NCI-H1930 (cell line): ENCODE measurements at places on chromosomes 12 and 14.

DNA sequence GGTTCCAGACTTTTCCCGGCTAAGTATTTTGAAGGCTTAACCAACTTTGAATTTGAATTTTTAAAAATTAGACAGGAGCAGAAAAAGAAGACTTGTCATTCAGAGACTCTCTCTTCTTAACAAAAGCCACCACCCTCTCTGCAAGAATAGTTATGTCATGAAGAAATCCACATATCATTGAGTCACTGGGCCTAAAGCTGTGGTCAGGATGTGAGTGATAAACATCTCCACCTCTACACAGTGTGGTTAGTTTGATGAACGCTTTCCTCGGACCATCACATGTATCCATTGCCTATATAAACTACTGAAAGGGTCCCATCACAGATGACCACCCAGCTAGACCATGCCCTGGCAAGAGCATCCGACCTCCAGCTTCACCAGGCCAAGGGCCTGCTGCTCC lies 226.1 kb downstream of the KSR2 start:
- DNase-seq, result no peak

DNA sequence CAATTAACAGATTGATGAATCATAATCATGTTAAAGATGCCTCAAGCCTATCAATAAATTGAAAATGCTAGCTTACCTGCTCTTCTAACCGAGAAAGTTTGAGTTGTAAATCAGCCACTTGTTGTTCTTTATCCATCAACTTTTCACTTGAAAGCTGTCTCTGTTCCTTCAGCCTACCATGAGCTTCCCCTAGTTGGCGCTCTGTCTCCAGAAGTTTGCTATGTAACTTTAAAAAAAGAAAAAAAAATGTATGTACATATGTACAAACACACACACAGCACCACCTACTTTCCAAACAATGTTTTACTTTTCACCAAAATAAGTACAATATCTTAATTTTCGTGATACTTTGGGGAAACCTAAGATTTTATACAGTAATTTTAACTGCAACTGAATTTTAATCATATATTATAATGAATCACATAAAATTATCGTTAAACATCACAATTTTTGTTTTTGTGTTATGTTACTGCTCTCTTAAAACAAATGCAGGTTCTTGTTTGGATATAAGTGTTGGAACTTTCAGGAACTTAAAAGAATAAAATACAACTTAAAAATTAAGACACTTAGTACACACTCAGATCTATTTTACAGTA lies 101.2 kb downstream of the EEA1 start:
- no peak for DNase-seq

DNA sequence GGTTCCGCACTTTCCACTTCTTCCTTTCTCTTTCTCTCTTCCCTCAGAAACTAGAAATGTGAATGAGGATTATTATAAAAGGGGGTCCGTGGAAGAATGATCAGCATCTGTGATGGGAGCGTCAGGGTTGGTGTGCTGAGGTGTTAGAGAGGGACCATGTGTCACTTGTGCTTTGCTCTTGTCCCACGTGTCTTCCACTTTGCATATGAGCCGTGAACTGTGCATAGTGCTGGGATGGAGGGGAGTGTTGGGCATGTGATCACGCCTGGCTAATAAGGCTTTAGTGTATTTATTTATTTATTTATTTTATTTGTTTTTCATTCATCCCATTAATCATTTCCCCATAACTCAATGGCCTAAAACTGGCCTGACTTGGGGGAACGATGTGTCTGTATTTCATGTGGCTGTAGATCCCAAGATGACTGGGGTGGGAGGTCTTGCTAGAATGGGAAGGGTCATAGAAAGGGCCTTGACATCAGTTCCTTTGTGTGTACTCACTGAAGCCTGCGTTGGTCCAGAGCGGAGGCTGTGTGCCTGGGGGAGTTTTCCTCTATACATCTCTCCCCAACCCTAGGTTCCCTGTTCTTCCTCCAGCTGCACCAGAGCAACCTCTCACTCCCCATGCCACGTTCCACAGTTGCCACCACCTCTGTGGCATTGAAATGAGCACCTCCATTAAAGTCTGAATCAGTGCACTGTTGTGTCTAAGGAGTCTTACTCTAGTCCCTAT lies 4.6 kb upstream of the ATN1 start:
- DNase-seq, result no peak

DNA sequence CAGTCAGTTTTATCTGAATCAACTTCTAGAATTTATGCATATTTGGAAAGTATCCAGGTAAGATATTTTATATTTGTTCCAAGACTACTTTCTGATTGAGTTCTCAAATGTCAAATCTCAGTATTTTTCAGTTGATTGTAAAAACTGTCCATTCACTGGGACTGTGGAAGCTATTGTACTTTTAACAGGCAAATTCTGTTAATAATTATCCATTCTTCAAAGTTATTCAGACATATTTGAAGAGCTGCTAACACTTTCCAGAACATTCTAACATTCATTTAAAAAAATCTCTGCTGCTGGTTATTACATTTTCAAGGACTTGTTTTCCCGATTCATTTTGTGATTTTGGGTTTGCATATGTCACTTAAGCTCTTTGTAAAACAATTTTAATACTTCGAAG lies 59.7 kb downstream of the PIK3C2G start:
- DNase-seq, result no peak

DNA sequence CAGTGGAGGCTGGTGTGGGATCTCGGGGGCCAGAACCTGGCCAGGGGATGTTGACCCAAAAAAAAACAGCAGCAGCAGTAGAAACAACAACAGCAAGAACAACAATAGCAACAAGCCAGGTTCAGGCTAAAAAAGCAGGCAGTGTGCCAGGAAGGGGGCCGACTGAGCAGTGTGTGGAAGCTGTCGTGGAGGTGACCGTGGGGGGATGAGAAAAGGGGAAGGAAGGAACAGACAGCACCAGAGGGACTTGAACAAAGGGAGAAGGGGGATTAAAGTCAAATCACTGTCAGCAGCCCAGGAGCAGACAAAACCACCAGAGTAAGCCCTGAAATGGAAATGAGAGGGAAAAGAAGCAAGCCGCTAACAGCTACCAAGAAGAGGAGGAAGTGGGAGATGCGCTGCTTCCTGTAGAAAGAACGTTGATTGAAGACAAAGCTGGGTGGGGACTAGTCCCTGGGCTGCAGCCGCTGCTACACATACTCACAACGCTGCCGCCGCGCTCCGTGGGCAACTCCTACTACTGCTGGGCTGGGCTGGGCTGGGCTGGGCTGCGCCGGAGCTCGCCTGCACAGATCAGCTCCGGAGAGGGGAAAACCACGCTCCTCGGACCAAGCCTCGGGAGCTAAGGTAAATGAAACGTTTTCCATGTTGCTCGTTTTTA lies at the start of gene GNG2:
TSS of gene GNG2 (plus strand) at position 449 of the 661 bp plus-strand sequence. CDS start 90,067 bp downstream, outside the sequence.
- DNase-seq, result peak; percentile 42

- no peak for DNase-seq
These were observed 96.6 kb downstream of the PRKCH start for GRCh38 chr14:61417883-61418455.

GRCh38 chr14:28901631-28902030 lies 135.0 kb downstream of the FOXG1 start:
- no peak for DNase-seq

- DNase-seq, result no peak
These were observed 13.3 kb downstream of the SENP1 start for GRCh38 chr12:48092611-48093010.

DNA sequence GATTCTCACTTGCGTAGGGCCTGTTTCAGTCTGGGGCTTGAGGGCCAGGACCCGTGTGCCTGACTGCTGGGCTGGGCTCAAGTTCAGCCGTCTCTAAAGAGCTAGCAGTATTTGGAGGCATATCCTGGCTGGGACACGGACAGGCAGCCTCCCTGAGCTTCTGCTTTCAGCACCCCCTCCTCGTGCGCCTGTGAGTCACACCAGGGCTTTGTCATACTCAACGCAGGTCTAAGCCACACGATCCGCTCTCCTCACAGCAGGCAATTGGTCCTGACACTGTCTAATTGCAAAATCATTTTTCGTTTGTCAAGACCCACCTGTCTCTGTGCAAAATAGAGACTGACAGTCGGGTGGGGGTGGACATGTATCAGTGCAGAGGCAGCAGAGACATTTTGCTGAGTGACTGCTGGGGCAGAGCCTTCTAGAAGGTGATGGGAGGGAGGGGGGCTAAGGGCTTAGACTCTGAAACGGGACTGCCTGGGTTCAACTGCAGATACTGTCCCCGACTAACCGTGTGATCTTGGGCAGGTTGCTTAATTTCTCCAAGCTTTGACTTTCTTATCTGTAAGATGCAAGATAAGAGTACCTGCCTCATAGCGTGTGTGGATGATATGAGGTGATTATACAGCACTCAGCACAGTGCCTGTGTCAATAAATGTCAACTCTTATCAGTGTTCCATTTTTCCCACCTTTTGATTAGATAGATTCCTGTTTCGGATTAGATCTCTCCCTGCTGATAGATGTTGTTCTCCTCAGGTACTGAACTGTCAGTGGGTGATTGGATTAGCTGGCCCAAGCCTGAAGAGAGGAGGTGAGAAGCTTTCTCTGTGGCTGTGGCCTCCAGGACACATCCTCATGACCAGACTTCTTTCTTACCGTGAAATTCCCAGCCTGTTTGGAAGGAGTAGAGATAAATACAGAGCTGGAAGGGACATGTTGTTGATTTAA lies 53.1 kb downstream of the KCNA1 start:
- no peak for DNase-seq

DNA sequence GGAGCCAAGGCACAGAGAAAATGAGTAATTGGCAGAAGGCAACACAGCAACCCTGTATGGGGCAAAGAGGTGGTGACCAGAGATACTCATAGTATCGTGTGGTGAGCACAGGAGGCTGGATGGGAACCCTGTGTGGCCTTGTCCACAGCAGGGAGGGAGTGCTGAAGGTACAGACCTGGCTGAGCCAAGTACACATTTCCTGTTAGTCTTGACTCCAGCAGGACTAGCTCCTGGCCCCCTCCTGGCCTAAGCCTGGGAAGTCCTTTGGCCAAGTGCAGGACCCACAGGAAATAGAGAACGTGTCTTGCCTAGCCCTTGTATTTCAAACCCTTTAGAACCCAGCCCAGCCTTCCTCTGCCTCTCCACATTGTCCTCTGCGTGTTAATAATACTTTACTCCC lies 289.8 kb upstream of the PWP1 start:
- no peak for DNase-seq

GRCh38 chr14:22848351-22849164 lies 12.2 kb downstream of the MMP14 start:
- DNase-seq, result no peak

DNA sequence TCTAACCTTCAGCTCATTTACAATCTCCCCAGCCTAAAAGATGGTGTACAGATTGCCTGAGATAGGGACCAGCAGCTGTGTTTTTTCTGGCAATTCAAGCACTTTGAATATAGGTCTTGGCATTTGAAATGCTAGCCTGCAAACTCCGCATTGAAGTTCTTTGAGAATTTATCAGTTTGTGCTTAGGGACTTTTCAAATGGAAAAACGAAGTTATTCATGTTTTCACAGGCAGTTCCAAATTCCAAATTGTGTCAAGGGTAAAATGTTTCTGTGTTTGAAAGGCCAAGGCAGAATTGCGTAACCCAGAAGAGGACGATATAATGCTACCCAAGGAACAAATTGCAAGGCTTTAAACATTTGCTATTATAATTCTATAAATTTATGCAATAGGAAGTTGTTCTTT lies 168.9 kb upstream of the RASSF8 start:
- no peak for DNase-seq

GRCh38 chr14:90418053-90418452 lies 21.2 kb downstream of the CALM1 start:
- no peak for DNase-seq

DNA sequence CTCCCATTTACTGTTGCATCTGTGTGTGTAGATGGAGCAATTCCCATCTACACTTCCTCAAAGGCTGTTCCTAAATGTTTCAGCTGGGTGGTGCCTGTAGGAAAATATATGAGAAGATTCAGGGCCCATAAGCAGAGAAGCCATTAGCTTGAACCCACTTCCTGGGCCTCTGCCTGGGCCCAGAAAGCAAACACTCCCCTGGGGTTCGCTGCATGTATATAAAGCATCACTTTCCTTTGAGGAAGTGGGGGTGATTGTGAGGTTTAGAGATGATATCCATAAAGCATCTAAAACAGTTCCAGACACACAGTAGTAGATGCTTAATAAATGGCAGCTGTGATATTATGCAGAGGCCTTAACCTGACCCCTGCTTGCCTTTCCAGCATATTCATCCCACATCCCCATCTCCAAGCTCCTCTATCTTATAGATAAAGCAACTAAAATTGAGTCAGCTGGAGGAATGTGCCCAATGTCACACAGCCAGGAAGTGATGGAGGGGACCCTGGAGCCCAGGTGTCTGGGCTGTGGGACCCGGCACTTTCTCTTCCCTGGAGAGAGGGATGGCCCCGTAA lies 280.0 kb upstream of the CRY1 start:
- DNase-seq, result no peak

DNA sequence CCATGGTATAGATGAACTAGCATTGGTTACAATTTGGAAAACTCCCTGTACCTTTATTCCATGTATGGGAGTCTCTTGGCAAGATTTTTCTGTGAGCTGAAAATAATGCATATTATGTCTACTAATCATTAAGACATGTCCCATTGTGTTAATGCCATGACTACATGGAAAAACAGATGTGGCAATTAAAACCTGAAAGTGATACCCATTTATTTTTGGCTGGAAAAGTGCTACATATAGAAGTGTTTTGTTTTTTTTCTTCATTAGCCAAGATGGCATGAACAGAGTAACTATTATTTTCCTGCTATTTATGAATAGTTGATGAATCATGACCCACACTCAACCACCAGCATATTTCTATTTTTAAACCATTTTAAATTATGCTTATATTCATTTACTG lies 58.2 kb downstream of the ALG10B start:
- no peak for DNase-seq

DNA sequence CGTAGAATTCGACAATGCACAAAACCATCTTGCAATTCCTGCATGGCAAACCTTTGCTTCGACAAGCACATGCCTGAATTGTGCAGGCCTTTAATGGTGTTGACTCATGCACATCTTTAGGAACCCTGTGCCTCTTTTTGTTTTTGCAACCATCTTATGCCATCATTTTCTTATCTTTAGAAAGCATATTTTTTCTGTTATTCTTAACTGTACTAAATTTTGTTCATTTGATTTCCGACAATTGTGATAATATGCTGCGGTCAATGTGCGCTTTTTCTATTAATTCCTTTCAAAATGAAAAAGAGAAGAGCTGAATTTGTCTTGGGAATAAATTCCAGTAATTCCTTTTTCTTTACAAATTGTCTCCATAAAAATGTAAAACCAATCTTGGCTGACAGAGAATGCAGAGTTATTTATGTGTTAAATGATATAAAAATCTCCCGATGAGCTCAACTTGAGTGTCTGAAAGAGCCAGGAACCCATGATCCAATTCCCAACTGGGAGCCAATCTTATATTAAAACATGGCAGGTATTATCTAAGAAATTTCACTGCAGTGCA lies 20.1 kb upstream of the CDK17 start:
- DNase-seq, result no peak

- DNase-seq, result no peak
These were observed at the start of gene PTPRQ for GRCh38 chr12:80443974-80444666. Gene PTPRQ, plus strand, starts transcription at chr12:80444235. Its CDS starts 111 bp downstream, at chr12:80444346.

GRCh38 chr12:116144384-116144783 lies 133.1 kb downstream of the MED13L start:
- DNase-seq, result no peak

DNA sequence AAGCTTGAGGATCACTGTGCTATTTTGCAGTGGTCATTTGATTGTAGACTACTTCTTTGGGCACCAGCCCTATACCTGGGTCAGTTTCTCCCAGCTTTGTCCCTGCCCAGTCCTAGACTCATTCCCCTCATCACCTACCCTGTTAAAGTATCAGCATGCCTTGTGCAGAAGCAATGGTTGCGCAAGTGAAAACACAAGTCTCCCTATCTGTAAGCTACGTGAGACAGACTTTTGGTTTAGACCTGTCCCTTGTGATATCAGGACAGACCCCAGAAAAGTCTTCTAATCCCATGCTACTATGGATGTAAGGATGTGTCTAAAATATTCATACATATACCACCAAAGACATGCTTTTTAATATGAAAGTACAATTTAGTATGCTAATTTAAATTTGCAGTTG lies 88.8 kb upstream of the ATP2B1 start:
- DNase-seq, result no peak
